ENCODE measurements at places on chromosomes 1 and 21.

- DNase-seq = no peak
These were observed 154.6 kb upstream of the LRRC7 start for GRCh38 chr1:69413129-69413528.

- no peak for DNase-seq
These were observed 203.7 kb upstream of the VAMP3 start for GRCh38 chr1:7567376-7567775.

DNA sequence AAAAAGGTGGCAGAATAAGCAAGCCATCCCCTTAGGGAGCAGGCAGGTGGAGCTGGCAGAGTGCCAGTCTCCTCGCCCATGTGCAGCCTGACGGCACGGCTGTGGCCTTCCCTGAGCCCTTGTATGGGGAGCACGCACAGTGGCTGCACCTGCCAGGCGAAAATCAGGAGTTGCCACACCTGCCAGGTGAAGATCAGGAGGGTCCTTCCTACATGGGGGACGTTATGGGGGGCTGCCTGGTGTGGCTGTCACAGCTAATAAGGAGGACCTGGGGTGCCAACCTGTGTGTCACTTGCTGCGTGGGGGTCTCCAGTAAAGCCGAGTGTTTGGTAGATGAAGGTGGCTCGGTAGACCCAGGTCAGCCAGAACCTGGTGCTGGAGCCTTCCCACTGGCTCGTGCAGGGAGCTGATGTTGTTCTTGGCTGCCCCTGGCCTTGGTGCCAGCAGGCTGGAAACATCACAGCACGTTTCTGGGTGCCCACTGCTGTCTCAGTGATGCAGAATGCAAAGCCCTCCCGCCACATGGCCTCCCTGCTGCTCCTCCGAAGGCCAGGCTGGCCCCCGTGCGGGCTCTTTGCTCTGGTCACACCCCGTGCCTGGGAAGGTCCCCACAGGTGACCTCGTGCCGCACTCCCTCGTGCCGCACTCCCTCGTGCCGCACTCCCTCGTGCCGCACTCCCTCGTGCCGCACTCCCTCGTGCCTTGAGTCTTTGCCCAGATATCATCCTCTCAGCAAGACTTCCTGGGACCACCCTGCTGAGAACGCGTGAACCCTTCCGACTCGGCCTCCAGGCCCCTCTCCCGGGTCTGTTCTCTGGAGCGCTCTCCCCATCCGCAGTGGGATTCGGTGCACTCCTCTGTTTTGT lies 55.4 kb downstream of the SLC37A1 start:
- DNase-seq = peak; percentile 5

GRCh38 chr1:147072482-147073432 lies 99.5 kb downstream of the PRKAB2 start:
- DNase-seq = no peak

DNA sequence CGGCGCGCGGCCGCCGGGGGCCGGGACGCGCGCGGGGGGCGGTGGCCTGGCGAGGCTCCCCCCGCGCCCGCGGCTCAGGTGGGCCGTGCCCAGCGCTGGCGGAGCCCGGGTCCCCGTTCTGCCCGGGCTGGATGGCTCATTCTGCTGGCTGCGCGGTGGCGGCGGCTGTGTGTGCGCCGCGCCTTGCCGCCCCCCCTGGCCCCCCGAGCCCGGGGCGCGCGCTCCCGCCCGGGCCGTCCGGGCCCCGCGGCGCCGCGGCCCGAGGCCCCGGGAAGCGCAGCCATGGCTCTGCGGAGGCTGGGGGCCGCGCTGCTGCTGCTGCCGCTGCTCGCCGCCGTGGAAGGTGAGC lies at the start of gene EPHB2:
EPHB2 (plus strand) TSS at position 139 of the 349 bp plus-strand sequence; CDS start at position 283, 144 bp downstream.
- no peak for DNase-seq

DNA sequence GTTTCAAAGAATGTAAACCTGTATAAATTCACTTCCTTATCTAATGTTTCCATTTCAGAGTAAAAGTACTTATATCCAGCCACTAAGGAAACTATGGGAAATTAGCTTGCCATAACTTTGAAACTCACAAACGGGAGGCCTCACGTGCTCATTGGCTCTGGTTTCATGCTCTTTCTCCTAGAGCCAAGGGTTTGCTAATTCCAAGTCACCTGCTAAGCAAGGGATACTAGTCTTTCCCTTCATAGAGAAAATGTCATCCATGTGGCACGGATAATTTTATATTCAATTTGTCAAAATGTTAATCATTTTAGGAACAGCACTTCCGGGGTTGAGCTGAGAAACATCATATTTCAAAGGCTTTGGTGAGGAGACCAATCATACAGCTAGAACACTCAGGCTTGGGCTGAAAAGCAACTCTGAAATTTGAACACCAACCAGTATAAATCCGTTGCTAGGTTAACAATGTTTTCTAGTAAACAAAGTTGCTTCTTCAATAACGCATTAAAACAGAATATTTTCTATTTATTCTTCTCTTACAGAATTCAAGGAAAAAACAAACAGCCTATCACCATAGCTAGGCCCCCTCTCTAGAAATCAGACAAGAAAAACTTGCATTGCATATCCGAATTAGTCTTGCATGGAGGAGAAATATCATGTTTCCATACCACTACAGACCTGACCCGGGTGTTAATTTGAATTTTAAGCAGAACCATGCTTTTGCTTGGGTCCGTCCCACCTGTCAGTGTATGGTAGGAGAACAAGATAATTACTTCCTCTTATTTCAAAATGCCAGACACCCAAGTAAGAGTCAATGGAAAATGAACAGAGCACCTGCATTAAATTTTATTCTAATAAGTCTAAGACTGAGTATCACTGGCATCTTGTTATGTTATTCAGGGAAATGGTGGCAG lies 196.1 kb upstream of the ESRRG start:
- no peak for DNase-seq

GRCh38 chr1:239218301-239218700 lies 168.1 kb upstream of the CHRM3 start:
- DNase-seq = no peak

GRCh38 chr1:236341298-236341697 lies 52.8 kb upstream of the EDARADD start:
- no peak for DNase-seq

DNA sequence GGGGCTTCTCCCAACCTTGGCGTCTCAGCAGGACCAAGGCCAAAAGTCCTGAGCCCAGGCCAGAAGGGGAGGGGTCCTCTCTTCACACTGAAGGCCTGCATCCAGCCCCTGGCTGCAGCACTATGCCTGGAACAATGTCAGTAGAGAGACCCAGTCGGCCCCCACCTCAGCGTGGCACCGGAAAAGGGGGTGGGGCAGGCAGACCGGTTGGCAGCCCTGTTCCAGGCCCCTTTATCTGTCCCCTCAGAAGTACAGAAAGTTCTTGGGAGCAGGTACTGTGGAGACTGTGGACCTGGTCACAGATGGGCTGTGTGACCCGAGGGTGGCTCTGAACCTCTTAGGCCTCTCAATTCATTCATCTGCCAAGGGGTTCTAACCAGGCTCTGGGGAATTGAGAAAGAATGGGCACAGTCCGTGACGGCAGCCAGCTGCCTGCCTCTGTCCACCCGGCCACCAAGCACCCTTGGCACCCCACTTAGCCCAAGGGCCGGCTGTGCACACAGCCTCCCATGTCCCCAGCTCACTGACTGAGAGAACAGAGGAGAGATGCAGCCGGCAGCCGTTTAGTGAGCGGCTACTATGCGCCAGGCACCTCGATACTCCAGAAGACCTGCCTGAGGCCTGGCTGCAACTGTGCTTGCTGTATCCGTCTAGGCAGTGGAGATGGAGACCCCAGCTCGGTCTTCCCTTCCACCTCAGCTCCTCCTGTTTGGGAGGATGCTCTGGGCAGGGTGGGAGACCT lies 23.9 kb downstream of the RUNX3 start:
- DNase-seq = no peak

DNA sequence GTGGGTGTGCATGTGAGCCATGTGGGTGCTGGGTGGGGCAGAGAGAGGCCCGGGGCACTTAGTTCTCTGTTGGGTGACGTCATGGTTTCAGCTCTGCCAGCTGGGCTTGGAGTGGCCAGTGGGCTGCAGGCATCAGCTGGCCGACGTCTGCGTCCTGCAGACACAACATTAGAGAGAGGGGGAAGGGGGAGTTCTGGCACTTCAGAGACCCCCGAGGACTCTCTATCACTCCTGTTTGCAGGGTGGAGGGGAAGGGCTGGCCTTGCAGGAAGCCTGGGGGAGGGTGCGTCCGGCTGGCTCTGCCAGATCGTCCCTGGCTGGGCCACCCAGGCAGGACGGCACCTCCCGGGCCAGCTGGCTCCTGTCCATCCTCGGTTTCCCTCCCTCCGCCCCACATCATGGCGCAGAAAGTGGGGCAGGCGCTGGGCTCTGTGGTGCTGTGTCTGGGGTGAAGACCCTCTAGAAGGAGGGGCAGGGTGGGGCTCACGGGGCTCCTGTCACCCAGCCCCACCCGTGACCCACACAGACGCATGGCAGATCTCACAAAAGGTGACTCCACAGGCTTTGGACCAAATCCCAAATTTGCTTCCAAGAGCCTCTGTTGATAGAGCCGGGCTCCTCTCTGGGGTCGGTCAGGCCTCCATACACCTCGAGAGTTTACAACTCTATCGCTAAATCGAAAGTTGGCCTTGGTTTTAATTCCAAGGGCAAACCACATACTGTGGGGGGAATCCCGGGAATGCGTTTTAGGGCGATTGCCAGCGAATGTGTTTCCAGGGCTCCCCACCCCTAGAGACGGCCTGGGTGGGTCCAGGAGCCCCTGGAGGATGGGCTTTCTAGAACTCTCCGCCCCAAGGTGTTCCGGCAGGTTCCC lies 73.4 kb upstream of the TTC34 start:
- DNase-seq = no peak

DNA sequence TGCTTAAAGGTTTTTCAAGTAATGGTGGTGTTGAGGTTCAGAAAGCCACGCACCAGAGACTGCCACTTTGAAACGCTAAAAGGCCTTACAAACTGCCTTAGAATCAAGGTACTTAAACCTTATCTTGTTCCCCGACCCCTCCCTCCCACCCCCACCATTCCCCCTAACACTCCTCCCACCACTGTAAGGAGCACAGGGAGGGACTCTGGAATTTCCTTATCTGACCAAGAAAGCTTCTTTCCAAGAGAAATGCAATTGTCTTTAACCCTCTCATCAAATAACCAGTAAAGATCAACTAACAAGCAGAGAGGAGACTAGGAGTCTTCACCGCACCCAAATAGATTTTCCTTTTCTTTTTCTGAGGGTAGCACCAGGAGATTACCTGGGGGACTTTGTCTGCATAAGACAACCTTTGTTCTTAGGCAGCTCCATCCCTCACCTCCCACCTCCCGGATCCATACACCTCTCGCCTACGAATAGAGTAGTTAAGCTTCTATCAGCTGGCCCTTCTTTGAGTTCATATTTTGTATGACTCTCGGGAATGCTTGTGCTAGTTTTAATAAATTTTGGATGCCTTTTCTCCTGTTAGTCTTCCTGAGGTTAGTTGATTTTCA lies 137.7 kb upstream of the ADGRL2 start:
- DNase-seq = no peak

DNA sequence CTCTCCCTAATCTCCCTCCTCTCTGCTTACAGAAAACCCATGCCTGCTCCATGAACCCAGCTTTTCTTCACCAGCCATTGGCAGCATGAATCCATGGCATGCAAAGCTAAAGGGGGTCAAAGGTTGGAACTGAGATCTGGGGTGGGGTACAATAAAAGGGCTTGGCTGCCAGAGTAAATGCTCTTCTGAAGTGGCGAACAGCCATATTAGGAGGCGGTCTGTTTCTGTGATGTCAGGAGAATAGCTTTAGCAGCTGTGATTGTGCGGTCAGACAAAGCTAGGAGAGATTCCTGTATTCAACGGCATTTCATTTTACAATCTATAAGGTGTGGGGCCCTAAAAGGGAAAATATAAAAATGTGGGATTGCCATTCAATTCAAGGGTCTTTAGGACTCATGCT lies 71.7 kb upstream of the TMPRSS2 start:
- DNase-seq = no peak

DNA sequence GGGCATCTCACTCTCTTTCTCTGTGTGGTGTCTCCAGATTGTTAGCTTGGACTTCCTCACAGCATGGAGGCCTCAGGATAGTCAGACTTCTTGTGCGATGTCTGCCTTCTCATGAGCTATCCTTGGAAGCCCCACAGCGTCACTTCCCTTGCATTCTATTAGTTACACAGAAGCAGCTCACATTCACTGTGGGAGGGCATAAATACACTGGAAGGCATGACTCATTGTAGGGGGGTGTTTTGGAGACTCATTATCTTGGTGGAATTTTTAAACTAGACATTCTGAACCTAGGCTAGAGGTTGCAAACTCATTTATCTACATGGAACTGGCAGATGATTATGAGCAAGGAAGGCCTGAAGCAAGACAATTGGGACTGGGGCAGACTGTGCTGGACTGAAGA lies 21.4 kb upstream of the FASLG start:
- no peak for DNase-seq

- DNase-seq = no peak
These were observed 108.0 kb upstream of the ZBTB40 start for GRCh38 chr1:22343456-22344328.

DNA sequence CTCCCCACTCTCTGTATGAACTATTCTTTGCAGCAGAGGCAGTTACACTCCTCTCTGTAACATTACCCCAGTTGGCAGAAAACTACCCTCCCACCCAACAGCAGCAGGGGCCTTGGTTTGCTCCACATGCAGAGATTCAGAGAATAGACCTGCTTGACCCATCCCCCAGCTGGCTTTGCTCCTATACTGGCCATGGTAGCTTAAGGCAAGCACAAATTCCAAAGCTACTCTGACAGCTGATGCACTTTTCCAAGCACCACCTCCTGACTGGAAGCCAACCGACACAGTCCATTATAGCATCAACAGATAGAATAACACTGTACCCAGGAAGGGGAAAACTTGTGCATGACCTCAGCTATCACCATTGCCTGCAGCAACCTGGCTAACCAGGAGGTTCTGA lies 846.5 kb upstream of the NCAM2 start:
- DNase-seq = peak; percentile 32

- no peak for DNase-seq
These were observed 132.6 kb downstream of the NTPCR start for GRCh38 chr1:233082778-233083550.

DNA sequence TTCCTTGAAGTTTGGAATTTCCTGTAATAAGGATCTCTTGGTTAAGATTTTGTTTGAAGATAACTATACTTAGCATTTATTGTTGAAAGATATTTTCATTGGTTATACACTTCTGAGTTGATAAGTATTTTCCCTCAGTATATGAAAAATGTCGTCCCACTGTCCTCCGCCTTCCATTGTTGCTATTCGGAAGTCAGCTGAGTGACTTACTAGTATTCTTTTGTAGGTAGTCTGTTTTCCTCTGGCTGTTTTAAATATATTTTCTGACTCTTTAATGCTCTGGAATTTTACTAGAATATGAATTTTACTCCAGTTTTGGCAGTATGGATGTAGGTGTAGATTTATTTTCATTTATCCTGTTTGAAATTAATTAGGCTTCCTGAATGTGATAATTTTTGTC lies 498.7 kb upstream of the NFIA start:
- DNase-seq = no peak

DNA sequence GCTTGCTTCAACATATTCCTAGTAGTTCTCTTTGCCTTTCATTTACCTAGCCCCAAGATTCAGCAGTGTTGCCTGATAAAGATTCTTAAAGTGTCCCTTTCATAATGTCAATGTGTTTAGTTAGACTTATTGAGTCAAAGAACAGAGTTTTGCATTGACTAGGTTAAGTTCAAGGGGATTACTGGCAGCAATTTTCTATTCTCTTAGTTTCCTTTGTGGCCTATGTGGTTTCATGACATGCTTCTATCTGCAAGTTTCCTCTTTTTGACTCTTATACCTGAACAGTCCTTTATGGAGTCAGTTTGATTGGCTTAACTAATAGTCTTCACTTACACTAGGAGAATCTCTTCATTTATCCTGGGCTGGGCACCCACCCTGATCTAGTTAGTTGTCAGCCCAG lies 151.3 kb downstream of the ADGRL4 start:
- no peak for DNase-seq

Measured in right hindlimb (tissue), 1 donor.